NB4 (cell line): ENCODE measurements at places on chromosomes 16 and 17.
A peak's percentile ranks its signal among the peaks of the same experiment; 100 is the strongest.

DNA sequence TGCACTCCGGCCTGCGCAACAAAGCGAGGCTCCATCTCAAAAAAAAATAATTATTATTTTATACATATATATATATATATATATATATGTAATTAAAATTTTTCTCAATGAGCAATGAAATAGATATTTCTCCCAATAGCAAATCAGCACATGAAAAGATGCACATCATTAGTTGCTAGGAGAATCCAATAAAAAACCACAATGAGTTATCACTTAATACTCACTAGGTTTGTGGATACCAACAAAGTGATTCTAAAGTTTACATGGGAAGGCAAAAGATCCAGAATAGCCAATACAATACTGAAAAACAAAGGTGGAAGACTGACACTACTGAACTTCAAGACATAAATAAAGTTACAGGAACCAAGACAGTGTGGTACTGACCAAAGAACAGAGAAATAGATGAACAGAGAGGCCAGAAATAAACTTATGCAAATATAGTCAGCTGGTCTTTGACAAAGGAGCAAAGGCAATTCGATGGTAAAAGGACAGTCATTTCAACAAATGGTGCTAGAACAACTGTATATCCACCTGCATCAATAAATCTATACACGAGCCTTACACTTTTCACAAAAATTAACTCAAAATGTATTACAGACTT is 13.6 kb downstream of the SMG6 start:
- DNase-seq = no peak

- DNase-seq = no peak
Observed at GRCh38 chr16:49216593-49216992, 65.0 kb downstream of the CBLN1 start.

- DNase-seq = no peak
Observed at GRCh38 chr17:37781451-37781850, 36.6 kb upstream of the HNF1B start.

GRCh38 chr17:13374203-13375143 is 227.3 kb downstream of the HS3ST3A1 start:
- no peak for DNase-seq

DNA sequence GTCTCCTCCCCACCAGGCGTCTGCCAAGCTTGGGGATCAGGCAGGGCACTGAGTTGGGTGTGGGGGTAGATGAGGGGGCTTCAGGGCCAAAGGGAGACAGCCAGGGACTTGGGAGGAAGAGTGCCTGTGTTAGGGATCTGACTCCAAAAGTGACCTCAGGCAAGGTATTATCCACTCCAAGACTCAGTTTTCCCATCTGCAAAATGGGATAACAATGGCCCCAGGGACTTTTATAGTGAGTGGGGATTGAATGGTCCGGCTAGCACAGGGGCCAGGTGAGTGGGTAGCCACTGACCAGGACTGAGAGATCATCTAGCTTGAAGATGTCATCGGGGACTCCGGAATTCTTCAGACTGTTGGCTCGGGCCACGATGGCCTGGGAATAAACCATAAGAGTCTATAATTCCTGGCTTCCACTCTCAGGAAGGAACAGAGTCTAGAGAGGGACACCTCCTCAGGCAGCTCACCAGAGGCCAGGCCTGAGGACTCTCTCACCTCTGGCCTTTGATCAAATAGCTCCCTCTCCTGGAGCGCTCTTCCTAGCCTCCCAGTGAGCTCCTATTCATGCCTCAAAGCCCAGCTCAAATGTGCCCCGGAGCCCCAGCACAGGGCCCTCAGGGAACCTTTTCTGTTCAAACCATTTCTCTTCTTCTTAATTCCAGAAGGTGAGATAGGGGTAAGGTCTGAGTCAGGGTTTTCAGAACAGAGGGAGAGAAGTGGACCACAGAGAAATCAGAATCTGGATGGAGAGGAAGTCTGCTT is 3.5 kb downstream of the FLII start:
- no peak for DNase-seq

DNA sequence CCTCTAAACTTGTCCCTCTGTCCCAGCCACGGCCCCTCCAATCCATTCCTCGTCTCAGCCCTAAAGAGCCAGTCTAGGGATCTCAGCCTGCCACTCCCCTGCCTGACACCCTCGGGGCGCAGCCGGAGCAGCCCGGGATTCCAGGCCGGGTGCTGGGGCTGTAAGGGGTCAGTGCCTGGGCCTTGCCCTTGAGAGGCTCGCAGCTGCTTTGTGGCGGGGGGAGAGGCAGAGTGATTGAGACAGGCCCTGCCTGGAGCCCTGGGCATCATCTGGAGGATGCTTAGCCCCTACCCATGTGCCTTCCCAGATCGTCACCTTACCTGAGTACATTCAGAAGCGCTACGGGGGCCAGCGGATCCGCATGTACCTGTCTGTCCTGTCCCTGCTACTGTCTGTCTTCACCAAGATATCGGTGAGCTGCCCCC is 8.3 kb downstream of the SLC5A10 start:
- DNase-seq = no peak

DNA sequence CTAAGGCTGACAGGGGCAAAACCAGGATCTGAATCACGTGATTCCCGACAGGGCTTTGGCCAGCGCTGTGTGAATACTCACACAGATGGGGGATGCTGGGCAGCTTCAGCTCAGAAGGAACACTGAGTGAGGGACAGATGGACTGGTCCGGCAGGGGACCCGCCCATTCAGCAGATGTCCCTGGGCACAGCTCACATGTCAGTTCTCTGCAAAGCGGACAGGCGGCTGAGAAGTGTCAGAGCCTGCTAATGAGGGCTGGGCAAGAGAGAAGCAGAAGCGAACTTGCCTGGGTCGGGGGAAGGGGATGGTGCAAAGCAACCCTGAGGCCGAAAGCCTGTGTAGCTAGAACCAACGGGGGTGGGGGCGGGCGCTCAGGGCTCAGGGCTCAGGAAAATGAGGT is 11.9 kb upstream of the GLIS2 start:
- no peak for DNase-seq

- peak; percentile 91 for DNase-seq
Observed at GRCh38 chr17:40443196-40443987, at the start of gene IGFBP4. TSS of gene IGFBP4 (plus strand) at chr17:40443450. CDS start at chr17:40443736, 286 bp downstream.

DNA sequence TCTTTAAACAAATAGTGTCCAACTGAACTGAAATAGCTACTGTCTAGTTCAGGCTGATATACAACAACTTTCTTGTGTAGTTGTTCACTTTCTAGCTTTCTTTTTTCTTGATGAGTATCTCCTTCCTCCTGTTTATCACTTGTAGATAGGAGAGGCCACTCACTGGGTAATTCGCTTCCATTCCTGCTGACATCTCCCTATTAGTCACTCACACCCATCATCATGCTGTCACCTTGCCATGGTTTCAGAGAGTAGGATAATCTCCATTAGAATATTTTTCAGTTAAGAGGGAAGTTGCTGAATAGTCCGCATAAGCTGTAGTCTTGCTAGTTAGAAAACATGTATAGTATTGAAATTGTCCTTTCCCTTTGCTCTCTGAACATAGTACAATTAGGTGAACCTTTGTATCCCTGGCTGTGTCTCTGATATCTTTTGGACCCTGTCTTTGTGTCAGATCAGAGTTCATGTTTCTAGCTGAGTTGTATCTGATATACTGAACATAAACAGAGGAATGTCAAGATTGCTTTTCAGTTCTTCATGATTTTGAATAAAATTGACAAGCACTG is 64.4 kb upstream of the RASL10B start:
- DNase-seq = no peak

DNA sequence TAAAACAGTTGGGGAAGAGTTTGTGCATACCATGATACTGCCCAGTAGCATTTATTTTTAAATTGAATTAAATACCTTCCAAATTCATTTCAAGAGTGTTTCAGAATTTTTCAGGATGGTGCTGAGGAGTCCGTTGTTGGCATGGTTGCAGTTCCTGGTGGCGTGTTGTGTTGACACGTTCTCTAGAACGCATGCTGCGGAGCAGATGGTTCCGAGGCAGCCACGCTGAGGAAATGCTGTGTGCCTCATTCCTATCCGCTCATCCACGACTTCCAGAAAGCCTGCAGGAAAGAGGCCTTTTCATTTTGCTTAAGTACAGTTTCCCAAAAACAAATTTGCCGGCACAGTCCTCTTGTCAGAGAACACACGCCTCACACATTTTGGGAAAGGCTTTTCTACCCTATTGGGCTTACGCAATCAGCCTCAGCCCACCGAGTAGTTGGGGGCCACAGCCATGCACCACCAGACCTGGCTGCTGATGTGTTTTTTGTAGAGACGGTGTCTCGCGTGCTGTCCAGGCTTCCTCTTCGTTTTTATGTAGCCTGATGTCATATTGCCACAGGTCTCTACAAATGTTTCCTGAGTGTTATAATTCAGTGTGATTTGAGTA is 32.1 kb upstream of the IL17C start:
- DNase-seq = no peak

- DNase-seq = peak; percentile 45
Observed at GRCh38 chr17:17042851-17043460, 699 bp downstream of the MPRIP start.

DNA sequence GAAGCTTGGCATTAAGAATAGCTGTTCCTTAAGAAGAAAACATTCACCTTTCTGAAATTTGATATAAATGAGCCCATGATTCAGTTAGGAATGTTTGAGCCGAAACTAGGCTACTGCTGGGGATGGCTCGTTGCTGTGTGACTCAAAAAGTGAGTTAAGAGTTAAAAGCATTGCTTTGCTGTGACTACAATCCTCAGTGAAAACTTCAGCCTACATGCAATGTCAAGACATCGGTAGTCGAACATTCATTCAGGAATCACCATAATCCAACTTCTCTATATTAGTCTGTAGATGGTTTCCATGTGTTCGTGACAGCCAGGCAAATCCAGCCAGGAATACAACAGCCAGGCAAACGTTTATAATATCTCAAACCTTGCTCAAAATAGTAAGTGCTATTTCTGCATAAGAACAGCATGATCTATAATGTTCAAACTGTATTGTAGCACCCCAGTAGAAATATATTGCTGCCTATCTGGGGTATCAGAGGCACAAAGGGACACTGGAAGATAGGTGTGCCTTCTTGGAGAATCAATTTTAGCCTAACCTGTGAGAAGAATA is 1225.1 kb downstream of the CDH8 start:
- no peak for DNase-seq

- DNase-seq = no peak
Observed at GRCh38 chr17:38443356-38444031, 15.2 kb downstream of the ARHGAP23 start.

DNA sequence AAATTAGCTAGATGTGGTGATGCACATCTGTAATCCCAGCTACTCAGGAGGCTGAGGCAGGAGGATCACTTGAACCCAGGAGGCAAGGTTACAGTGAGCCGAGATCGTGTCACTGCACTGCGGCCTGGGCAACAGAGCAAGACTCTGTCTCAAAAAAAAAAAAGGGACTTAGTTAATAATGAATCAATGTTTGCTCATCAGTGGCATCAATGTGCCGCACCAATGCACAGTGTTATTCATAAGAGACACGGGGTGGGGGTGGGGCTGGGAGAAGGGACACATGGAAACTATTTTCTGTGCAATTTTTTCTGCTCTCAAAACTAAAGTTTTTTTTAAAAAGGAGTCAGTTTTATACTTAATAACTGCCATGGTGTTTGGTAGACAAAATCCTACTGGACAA is 6.8 kb upstream of the ATP2C2 start:
- DNase-seq = no peak

- no peak for DNase-seq
Observed at GRCh38 chr16:47578573-47578972, 117.4 kb downstream of the PHKB start.

DNA sequence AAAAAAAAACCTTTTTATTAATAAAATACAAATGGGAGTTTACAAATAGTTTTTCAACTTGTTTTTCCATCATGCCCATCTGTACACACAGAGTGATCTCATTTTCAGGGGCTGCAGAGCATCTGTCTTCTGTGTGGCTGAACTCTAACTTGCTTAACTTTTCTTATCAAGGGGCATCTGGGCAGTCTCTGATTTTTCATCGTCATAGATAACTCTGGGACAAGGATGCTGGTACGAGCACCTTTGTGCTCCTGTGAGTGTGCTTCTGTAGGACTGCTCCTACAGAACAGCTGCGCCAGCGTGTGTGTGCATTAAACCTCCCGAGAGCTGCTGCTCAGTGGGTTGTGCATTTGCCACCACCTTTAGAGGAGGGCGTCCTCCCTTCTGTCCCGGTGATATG is 34.6 kb upstream of the TAC4 start:
- no peak for DNase-seq

DNA sequence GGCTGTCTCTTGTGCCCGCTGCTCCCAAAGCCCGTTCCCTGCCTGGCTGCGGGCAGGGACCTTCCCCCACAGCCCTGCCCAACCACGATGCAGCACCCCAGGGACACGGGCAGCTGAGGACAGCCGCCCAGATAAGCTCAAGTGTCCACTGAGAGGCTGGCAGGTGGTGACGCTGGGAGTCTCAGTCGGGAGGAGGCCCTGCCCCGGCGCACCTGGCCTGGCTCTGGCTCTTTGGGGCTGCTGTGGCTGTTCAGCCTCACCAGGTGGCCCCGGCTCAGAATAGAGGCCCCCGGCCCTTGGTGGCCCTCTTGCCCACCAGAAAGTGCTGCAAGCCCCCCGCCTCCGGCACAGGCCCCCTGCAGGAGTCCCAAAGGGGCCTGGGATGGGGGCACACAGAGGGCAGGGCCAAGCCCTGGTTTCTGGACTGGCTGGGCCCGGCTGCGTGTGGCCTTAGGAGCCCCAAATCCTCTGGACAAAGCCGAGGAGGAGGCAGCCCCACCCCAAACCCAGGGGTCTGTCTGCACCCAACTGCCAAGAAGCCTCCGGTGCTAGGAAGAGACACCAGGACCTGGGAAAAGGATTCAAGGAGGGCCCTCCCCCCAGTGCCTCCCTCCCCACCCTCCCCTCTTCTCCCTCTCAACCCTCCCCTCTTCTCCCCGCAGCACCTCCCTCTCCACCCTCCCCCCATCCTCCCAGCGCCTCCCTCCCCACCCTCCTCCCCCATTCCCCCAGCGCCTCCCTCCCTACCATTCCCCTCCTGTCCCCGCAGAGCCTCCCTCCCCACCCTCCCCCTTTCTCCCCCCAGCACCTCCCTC is 5.3 kb downstream of the NTHL1 start:
- DNase-seq = no peak

GRCh38 chr17:31512796-31513195 is 121.3 kb downstream of the RAB11FIP4 start:
- DNase-seq = no peak

DNA sequence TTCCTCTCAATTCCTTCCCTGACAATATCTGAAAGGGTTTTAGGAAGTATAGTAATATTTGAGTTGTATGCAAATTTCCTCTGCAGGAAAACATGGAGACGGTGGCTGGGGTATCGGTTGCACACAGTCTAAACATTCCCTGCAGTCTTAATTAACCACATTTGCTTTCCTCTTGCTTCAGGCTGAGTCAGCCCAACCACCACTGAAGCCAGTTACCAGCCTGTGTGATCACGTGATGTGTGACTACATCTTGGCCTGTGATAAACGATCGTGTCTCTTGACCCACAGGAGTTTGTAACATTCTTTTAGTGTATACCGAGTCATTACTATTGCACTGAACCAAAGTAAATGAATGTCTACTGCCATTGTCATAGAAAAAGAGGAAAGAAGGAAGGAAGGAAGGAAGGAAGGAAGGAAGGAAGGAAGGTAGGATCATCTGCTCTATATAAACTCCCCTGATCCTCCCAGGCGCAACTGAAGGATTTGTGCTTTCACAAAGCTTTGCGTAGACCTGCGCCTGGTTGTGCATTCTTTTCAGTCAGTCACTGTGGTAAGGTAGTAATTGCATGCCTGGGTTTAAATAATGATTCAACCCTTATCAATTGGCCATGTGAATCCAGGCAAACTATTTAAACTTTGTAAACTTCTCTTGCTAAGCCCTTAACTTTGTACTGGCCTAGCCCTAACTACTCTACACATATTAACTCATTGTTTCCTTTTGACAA is 280.6 kb upstream of the SALL1 start:
- DNase-seq = peak; percentile 79

GRCh38 chr16:68013440-68013839 is 2.3 kb downstream of the DPEP2NB start:
- DNase-seq = peak; percentile 84
